Stimulated activated CD4-positive, alpha-beta T cell treated with anti-CD3 and anti-CD28 coated beads, Interleukin-1b, Interleukin-23, amount 100 ng/mL, for 1 hour (primary cell): ENCODE measurements at places on chromosomes 6 and 20.

DNA sequence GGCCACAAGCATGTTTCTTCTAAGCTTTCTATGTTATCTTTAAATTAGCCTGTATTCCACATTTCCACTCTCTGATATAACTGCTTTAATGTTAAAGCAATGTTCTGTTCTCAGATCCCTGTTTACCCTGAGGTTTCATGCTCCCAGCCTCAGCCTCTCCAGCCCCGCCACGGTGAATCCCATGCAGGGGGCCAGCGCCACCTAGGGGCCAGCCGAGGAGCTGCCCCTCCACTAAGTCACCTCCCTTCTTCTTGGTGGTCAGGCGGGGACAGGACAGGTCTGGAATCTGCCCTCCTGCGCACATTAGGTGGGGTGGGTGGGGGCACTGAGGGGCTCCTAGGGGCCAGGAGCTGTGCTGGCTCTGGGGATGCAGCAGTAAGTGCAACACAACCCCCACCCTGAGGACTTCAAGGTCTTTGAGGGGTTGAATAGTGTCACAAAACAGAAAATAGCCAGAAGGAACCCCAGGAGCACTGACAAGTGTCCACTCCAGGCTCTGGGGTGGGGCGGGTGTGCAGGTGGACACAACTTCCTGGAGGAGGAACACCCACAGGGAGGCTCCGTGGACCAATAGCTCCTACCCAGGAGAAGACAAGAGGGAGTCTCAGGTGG lies 61.6 kb downstream of the RAB44 start:
- DNase-seq, result peak; percentile 61

- DNase-seq, result no peak
Measured at GRCh38 chr6:136980070-136980469, 58.0 kb downstream of the SLC35D3 start.

- DNase-seq, result no peak
Measured at GRCh38 chr6:18211338-18211737, 53.0 kb downstream of the DEK start.

GRCh38 chr20:53984356-53985149 lies 85.8 kb downstream of the BCAS1 start:
- DNase-seq, result no peak
